Activated CD8-positive, alpha-beta memory T cell treated with anti-CD3 and anti-CD28 coated beads, Interleukin-2, amount 10 ng/mL, durations not matched to agents 7 days and 5 days (primary cell): ENCODE measurements at places on chromosomes 11 and 22.

GRCh38 chr11:67304511-67305113, 1.3 kb downstream of the SSH3 start:
- no peak for DNase-seq

DNA sequence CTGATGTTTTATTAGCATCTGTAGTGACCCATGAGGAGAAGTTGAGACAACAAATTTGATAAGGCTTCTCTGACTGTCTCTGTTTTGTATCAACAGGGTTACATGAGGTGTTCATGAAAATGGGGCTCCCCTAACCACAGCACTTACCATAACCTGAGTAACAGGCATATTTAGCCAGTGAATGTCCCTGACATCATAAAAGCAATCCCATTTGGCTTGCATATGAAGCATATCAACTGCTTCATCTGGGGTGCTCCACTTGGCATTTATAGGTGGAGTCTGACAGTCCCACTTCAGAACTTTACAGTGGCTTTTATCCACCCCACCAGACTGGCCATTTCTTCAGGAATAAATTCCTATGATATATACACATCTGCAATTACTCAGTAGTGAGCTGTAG, 257.6 kb downstream of the LUZP2 start:
- no peak for DNase-seq

DNA sequence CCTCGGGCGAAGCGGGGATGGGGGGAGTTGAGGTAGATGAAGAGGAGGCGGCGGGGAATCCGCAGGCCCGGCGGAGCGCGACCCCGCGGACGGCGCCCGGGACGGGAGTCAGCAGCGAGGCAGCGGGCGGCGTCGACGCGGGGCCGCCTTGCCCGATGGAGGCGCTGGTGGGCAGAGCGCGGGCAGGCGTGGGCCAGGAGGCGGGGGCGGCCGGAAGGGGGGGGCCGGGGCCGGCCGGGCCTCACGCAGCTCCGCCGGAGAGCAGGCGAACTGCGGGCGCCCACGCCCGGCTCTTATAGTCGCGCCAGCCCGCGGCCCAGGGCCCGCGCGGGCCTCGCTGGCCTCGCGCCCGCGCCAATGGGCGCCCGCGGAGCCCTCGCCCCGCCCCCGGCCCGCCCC, at the start of gene IGF2:
Gene IGF2 (minus strand): TSS at position 267 of the 399 bp plus-strand sequence. CDS start 3,866 bp downstream, outside the sequence.
- DNase-seq, result no peak

GRCh38 chr22:47178339-47178738, 415.9 kb downstream of the TBC1D22A start:
- no peak for DNase-seq

DNA sequence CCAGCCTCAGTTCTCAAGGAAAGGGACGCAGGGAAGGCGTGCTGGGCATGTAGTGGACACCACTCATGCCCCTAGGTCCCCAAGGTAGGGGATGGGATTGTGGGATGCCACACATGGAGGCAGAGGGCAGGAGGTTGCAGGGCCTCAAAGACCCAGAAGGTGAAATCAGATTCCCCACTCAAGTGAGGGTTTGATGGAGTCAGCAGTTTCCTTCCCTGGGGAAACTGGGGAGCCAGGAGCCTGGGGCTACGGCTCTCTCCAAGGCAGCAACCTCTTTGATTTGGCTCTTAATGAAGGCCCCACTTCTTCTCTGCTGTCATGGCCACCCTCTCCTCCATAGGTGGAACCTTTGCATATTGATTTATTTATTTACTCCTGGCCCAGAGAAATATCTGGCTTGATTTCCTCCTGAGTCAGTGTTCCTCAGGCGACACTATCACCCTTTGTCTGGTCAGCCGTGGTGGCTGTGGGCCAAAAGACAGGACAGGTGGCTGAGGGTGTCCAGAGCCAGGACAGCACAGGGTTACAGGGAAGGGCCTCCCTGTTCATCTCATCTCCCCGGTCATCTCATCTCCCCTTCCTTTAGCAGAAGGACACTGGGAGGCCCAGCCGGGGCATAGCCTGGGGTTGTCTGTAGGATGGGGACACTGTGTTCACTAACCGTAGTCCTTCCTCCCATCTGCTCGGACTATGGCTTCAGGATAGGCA, 9.6 kb downstream of the GNAZ start:
- no peak for DNase-seq

DNA sequence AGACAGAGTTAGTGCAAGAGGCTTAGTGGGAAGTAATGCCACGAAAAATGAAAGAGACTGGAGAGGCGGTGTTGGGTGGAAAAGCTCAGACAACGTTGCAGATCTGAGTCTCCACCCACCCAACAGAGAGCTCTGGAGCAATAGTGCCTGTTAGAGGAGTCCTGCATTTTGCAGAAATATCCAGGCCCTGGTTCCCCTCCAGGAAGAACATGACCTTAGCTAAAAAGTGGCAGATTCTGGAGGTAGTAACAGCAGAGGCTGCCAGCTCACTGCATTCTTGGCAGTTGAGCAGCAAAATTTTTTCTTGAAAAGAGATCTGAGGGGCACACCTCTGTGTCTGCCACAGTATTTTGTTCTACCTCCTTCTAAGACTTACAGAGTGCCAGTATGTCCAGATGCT, 27.7 kb upstream of the BIRC3 start:
- no peak for DNase-seq

DNA sequence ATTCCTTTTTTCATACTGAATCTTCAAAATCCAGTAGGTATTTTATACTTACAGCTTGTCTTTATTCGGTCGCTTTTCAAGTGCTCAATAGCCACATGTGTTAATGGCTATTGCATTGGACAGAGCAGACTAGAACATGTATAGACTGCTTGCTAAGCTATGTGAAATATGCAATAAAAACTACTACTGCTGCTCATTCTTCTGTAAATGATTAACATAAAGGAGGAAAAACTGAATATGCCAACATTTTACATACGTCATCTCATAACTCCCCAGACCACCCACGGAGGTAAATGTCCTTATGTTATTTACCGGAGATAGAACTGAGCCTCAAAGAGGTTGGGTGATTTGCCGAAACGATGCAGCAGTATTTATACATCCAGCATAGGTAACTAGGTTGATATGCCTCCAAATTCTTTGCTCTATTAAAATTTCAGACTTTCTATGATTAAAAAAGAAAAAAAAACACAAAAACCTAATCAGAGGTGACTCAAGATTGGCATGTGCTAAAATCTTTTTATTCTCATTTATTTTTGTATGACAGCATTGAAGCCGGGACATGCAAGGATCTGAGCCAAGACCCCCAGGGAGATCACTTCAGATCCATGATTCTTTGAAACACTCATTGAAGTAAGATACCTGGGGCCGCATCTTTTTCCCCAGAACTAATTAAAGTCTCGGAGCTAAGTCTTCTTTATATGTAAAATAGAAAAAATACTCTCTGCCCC, 78.5 kb upstream of the OR5AK2 start:
- no peak for DNase-seq

DNA sequence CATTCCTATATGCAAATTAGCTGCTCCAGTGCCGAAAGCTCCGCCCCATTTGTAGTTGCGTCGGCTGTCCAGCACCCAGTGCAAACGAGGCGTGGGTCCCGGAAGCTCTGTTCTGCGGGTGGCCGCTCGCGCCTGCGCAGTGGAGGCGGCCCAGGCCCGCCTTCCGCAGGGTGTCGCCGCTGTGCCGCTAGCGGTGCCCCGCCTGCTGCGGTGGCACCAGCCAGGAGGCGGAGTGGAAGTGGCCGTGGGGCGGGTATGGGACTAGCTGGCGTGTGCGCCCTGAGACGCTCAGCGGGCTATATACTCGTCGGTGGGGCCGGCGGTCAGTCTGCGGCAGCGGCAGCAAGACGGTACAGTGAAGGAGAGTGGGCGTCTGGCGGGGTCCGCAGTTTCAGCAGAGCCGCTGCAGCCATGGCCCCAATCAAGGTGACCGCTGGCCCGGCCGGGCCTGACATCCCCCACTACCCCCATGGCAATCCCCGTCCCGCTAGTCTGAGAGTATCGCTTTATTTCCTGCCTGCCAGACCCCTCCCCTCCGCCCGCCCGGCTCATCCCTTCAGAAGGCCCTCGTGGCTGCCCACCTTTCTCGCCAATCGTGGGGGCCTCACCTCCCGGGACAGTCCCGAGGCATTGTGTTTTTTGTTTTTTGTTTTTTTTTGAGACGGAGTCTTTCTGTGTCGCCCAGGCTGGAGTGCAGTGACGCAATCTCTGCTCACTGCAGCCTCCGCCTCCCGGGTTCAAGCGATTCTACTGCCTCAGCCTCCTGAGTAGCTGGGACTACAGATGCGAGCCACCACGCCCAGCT, at the start of gene PRDX5:
Gene PRDX5 (plus strand): TSS at position 161 of the 805 bp plus-strand sequence. CDS start 95 bp downstream, at position 256.
- DNase-seq, result peak; percentile 97

DNA sequence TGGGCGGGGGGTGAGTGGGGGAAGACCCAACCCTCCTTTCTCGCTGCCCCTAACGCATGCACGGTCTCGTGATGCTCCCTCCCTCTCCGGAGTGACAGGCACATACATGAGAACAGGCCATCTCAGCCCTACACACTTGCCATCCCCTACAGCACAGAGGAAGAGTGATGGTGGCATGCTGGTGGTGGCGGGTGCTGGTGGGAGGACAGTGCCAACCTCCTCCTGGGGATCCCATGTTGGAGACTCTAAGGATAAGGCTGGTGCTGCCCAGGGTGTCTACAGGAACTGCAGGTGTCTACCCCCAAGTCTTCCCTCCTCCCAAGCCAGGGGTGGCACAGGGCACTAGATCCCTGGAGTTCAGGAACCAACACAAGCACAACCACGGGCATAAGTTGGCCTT, 6.7 kb upstream of the NLRX1 start:
- no peak for DNase-seq

DNA sequence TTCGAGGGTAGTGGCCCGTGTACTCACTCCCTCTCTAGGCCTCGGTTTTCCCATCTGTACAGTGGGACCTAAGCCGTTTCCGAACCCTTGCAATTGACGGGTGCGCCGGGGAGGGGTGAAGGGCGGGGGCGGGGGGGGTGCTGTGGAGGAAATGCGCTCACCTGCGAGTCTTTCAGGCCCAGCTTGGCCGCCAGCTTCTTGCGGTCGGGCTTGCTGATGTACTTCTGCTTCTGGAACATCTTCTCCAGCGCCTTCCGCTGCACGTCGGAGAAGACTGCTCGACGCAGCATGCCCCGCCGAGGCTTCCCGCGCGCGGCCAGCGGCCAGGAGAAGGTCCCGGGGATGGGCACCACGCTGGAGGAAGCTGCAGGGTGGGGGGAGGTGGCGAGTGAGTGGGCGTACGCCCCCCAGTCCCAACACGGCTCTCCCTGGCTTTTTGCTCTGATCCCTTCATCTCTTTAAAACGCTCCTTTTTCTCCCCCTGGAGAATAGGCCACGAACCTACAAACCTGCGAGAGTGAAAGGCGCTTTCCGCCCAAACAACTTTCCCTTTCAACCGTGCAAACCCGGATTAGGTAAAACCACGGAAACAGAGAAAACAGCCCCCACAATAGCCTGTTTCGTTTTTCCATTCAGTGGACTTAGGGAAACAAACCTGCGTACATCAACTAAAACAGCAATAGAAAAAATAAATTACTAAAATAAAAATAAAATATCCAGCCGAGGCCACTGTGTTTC, 3.2 kb downstream of the DBX1 start:
- peak; percentile 43 for DNase-seq

GRCh38 chr22:48630848-48631247, 1196.8 kb downstream of the BRD1 start:
- DNase-seq, result no peak

DNA sequence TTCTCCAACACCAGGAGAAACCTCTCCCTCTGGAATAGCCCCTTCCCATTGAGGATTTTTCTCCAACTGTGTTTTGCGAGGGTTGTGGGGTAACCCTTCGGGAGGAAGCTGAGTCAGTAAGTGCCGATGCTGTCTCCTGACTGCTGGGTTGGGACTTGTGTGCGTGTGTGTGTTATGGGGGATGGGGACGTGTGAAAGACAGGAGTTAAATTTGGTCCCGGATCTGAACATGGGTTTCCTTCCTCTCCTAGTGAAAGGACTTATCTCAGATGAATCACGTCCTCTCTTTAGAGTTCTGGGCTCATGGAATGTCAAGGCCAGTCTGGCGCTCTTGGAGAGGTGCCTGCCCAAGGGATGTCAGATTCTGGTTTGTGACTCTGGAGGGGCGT, 33.3 kb downstream of the KIAA1671 start:
- no peak for DNase-seq

- no peak for DNase-seq
Observed at GRCh38 chr11:122784325-122784955, 53.9 kb upstream of the CRTAM start.

GRCh38 chr11:124581817-124582216, 12.0 kb downstream of the OR8A1 start:
- DNase-seq, result no peak

- DNase-seq, result no peak
Observed at GRCh38 chr22:17268501-17269223, 49.4 kb upstream of the ADA2 start.

DNA sequence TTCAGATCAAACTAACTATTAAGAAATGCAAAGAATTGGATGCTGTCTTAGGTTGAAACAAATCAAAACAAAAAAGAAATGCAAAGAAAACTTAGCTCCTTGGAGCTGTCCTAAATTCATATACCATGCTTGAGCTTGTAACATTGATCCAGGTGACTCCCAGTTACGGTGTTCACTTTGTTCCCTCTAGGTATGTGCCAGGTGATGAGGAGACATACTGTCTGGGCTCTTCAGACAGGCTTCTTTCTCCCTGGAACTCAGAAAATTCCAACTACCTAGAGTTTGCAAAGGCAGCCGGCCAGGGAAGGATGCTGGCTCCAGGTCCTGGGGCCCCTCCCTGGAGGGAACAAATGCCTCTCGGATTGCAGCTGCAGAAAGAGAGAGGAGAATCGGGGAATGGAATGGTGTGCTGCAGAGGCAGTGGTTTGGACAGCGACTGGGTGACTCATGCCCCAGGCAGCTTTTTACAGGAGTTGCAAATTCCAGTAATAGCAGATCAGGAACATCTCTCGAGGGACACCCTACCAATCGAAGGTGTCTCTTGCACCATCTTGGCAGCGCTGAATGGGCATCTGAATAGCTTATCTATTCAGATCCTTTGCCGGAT, 12.3 kb upstream of the ASPHD2 start:
- no peak for DNase-seq
